ENCODE measurements at places on chromosomes 7 and 10.

- DNase-seq: no peak
Observed at GRCh38 chr7:51255036-51255435, 61.6 kb downstream of the COBL start.

DNA sequence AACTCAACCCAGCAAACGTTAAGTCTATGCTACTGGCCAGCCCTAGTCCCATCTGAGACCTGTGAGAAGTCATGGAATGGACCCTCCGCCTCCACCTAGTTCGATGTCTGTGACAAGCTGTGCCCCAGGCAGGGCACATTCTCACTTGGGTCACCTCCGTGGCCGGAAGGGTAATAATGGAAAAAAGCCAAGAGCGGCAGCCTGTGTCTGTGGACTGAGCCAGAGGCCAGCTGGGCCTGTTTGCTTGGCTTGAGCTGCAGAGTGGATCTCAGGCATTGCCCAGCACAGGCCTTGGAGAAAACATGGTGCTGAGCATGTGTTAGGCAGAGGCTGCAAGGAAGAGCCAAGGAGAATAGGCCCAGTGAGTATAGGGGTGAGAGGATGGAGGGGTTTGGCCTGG is 97.8 kb downstream of the GALNT17 start:
- no peak for DNase-seq

- no peak for DNase-seq
Observed at GRCh38 chr10:84166620-84167288, 6.8 kb upstream of the GPR15LG start.

DNA sequence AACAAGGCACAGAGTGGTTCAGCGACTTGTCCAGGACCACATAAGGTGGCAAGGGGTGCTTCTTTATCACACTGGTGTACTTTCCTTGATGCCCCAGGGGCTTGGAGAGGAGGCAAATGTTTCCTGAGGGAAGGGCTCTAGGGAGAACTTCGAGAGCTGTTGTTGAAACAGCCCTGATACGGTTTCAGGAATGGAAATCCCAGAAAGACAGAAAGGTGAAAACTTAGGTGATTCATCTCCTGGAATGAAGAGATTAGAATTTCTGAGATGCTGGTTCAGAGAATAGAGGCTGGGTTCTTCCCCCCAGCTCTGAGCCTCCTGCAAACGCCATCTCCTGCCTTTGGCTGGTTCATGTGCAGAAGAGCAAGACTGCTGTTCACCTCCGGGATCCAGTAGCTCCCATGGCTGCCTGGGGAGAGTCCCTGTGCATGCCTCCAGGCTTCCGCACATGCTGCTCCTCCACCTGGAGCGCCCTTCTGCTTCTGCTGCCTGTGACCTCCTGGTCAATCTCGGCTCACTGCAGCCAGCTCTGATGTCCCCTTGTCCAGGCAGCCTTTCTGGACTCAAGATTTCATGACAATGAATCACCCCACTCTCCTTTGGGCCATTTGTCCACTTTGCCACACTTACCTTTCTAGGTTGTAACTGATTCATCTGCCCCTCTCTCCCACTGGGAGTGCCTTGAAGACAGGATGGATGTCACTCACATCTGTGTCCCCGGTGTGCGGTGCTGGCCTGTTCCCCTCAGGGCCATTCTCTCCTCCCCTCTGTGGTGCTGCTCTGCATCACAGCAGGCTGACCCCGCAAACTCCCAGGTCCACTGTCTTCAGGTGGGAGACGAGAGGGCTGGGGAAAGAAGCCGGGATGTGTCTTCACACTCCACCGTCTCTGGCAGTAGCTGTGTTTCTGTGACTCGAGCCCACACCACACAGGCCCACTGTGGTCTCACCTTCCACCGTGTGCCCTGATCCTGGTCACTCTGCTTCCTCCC is 3.6 kb upstream of the CDH23 start:
- DNase-seq: no peak

- DNase-seq: no peak
Observed at GRCh38 chr10:48759113-48759901, 74.6 kb downstream of the WDFY4 start.

- no peak for DNase-seq
Observed at GRCh38 chr10:58546722-58547445, 34.2 kb downstream of the BICC1 start.
